Stimulated activated CD4-positive, alpha-beta T cell treated with anti-CD3 and anti-CD28 coated beads, Interleukin-1b, Interleukin-23, amount 100 ng/mL, for 4 hours (primary cell): ENCODE measurements at places on chromosomes 16 and 17.

DNA sequence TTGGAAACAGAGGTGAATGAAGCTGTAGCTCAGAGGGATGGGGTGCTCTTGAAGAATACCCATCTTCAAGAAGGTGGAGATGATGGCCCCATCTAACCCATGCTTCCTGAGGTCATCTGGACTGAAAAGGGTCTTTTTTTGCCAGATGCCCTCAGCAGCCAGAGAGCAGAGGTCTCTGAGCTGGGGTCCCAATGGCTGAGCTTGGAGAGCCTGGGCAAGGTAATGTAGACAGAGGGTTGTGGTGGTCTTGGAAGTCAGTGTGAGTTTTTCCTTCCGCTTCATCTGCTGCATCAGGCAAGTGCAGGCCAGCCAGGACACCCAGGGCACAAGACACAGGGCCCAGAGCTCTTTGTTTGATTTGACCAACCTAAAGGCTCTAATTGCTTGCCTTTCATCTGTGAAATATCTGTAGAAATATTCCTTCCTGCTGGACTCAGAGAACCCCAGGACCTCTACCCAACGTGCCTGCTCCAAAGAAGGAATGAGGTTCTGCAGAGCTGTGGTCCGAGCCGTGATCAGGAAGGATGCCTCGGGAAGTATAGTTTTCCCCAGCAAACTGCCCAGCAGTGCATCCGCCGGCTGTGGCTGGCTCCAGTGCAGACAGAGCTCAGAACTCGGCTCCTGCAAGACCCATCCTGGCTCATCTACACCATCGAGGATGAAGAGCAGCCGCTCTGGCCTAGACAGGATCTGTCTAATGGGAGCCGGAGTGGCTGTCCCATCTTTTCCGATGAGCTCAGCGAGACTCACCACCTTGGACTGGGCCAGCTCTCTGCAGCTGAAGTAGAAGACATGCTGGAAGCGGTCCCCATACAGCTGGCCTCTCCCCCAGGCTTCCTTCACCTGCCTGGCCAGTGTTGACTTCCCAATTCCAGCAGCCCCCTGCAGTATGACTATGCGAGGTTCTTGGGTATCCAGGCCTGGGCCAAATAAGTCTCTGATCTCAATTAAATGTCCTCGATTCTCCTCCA is 25.2 kb downstream of the NLRP1 start:
- DNase-seq = no peak

DNA sequence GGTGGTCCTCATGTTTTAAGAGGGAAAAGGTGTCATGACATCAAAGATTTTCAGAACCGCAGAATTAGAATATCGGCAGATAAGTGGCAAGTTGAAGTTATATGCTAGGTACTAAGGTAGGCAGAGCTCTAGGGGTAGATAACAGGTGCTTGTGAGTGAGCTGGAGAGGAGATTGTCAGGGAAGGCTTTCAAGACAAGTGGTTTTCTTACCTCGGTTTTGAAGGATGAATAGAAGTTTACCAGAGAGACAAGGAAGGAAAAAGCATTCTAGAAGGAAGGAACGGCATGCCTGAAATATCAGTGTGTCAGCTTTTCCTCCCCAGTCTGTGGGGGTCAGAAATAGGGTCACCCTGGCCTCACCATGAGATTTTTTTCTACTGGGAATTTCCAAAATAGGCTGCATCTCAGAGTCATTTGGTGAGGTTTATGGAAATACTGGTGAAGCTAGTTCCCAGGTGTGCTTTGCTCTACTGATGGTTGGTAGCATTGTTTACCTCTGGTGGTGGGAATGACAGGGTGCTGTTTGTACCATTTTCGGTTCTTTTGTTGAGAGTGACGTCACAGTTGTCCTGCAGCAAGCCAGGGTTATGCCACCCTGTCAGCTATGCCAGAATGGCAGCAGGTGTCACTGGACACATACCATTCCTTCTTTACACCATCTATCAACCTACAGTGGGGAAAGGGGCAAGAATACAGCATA is 112.5 kb downstream of the MSI2 start:
- no peak for DNase-seq

DNA sequence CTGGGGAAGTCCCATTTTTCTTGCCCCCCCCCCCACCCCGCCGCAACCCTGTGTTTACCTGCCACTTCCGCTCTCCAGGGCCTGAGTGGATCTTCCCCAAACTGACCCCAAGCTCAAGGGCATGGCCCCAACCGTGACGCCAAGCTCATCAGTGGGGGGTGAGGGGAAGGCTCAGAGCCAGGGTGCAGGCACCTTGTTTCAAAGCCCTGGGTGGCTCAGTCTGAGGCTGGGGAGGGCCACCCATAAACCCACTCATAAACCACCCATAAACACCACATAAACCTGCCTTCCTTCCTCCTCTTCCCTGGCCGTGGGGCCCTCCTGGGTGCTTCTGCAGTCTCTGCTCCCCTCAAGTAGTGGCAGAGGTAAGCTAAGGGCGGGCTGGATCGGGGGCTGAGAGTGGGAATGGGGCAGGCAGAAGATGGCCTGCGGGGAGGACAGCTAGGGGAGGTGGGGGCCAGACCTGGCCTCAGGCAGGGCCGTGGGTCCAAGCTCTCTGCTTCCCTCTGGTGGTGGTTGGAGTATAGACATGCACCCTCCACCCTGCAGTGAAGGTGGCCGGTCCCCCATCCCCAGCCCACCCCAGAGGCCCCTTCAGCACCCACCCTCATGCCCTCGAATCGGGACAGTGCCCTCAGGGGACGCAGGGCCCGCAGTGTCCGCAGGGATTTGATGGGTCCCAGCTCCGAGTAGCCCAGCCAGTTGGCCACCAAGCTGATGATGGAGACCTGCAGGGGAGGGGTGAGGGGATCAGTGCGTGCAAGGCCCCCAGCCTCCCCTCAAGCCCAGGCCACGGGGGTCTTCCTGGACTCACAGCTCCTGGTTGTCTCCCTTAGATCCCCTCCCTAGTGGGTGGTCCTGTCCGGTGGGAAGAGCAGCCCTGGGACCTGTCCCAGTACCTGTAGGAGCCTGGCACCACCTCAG is 14.6 kb upstream of the CD79B start:
- peak; percentile 56 for DNase-seq

- no peak for DNase-seq
Measured at GRCh38 chr16:55035029-55035428, 104.4 kb downstream of the IRX5 start.

GRCh38 chr17:42543190-42544079 is 7.4 kb downstream of the NAGLU start:
- DNase-seq = no peak

GRCh38 chr17:6473128-6473767 is 29.0 kb downstream of the PIMREG start:
- DNase-seq = peak; percentile 57

DNA sequence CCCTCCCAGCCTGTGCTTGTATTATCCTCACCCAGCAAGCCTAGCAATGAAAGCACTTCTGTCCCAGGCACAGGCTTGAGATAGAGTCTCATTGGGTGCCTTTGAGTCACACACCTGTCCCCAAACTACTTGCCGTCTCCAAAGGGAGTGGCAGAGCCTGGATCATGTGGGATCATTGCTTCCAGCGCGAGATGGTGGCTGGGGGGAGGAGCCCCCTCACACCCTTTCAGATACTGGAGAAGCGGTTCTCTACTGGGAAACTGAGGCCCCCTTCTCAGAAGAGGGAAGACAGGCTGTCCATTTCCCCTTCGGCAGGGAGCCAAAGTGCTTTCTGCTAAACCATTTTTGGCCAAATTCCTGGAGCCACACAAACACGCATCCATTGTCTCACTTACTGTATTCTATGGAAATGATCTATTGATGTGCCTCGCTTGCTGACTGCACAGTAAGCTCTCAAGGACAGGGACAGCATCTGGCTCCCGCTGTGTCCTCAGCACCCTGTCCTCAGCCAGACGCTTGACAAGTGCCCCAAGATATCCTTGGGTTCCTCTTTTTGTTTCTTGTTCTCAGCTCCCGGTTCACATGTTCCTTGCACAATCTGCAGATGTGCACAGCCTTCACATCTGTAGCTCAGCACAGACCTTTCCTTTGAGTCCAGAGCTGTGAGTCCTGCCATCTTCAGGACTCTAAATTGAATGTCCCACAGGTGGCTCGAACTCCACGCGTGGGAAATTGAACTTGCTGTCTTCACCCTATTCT is 26.0 kb upstream of the DLX3 start:
- no peak for DNase-seq

GRCh38 chr16:77450790-77451487 is 16.1 kb upstream of the ADAMTS18 start:
- no peak for DNase-seq

GRCh38 chr17:32470405-32471167 is 16.2 kb upstream of the CDK5R1 start:
- DNase-seq = no peak

GRCh38 chr17:65102788-65103187 is 34.4 kb upstream of the RGS9 start:
- no peak for DNase-seq

GRCh38 chr16:20889625-20890275 is 10.4 kb downstream of the DCUN1D3 start:
- no peak for DNase-seq

GRCh38 chr16:75806487-75806886 is 80.2 kb upstream of the CPHXL start:
- no peak for DNase-seq

GRCh38 chr17:57210224-57210553 is 46.1 kb upstream of the MSI2 start:
- no peak for DNase-seq
